Stimulated activated naive B cell treated with anti-CD40 and anti-IgM and Interleukin-4, amounts not matched to agents 10 μg/mL and 1 μg/mL and 100 μg/mL, for 72 hours (primary cell): ENCODE measurements at places on chromosomes 6 and 20.

GRCh38 chr6:72677740-72678139, 55.9 kb downstream of the KCNQ5 start:
- no peak for DNase-seq

GRCh38 chr20:30610029-30610693, 647.3 kb upstream of the DEFB115 start:
- no peak for DNase-seq

DNA sequence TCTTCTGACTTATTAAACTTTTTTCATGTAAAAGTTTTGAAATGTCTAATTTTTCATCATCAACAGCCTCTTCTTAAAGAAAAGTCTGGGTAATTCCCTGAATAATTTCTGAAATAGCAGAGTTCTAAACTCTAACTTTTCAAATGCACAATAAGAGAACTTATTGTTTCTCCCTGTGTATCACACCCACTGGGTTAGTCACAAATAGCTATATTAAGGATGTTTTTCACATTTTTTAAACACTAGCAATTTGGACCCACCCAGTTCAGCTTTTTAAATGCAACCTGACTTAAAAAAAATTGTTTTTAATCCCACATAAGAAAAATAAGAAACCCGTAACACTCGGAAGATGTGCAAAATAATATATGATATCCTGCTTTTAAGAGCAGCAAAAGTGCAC, 61.4 kb upstream of the UTRN start:
- no peak for DNase-seq

DNA sequence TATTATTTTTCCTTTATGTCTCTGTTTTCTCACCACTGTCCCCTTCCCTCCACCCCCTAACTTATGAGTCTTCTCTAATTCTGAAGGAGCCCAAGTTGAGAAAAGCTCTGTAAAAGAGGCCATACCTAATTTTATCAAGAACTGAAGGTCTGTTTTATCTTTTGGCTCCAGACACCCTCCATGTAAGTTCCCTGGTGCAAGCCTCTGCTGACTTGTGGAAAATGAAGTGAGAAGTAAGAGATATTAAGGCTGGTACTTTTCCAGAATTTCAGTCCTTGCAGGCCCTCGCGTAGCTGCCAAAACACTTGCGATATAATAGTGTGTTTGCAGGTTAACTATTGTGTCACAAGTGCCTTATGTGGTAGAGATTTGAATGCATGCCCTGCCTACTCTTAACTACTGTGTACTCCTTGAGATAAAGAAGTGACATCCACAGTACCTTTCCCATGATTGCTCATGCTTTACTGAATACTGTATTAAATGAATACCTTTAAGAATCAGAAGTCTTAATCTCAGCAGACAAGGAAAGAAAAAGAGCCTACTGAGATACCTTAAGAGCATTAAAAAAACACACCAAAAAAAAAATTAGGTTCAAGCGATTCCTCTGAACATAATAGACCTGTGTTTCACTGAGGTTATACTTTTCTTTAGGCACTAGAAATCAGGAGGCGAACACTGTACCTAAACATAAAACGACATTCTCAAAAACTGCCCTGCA, 143.6 kb upstream of the ZNF184 start:
- DNase-seq, result no peak

DNA sequence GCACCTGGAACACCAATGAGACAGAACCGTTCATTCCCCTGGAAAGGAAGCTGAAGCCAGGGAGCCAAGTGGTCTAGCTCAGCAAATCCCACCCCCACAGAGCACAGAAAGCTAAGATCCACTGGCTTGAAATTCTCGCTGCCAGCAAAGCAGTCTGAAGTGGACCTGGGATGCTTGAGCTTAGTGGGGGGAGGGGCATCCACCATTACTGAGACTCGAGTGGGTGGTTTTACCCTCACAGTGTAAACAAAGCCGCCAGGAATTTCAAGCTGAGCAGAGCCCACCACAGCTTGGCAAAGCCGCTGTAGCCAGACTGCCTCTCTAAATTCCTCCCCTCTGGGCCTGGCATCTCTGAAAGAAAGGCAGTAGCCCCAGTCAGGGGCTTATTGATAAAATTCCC, 53.1 kb downstream of the KIF16B start:
- no peak for DNase-seq

GRCh38 chr6:124968401-124968800, 6.2 kb downstream of the RNF217 start:
- DNase-seq, result no peak

DNA sequence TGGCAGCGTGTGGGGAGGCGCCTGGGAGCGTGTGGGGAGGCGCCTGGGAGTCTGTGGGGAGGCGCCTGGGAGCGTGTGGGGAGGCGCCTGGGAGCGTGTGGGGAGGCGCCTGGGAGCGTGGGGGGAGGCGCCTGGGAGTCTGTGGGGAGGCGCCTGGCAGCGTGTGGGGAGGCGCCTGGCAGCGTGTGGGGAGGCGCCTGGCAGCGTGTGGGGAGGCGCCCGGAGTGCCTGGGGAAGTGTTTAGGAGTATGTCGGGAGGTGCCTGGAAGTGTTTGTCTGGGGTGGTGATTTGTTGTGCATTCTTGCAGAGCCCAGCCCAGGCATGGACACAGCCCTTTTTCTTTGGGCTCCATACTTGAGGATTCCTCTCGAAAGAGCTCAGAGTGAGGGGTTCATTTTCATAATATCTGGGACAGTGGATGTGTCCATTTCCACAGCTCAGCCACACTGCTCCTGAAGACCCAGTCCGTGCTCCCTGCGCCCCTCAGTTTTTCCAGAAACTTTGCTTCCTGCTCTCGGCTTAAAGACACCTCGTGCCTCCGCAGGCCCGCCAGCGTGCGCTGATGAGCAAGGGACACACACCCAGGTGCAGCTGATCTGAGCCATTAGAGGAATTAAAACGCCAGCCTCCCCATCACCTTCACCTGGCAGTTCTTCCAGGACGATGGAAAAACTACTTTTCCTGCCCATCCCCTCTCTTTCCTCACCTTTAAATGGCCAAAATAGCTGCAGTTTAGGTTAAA, 172.2 kb upstream of the THBS2 start:
- no peak for DNase-seq

DNA sequence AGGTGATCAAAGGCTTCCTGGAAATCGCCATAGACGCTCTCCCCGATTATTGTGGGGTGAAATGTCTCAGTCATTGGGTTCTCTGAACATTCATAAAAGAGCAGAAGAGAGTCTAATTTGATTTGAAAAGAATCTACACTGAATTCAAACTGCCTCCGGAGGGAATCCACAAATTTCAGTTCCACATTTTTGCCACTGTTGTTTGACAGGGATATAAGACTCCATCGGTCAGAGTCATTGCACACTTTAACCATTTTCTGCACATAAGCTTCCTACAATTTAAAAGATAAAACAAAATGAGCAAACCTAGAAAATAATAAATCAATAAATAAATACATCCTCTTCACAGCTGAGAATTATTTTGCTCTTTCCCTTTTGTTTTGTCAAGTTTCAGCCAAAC, 2.3 kb downstream of the TENT5A start:
- DNase-seq, result no peak

DNA sequence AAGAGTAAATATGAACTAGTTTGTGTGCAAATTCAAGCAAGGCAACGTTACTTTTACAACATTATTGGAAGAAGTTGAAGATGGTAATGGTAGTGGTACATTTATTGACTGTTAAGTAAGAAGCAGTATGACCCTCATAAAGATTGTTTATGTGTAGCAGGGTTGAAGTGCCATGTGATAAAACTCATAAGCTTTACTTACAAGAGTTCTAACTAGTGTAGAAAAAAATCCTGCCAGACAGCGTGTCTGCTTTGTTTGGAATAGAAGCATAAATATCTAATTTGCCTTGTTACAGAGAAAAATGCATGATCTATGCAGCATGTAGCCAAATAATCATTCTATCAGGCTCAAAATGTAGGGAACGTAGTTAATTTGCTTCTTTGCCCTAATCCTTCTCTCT, 450.8 kb upstream of the SOX4 start:
- DNase-seq, result no peak

GRCh38 chr6:56507517-56507916, 135.2 kb downstream of the DST start:
- DNase-seq, result no peak

GRCh38 chr6:162706232-162706631, 21.3 kb downstream of the PRKN start:
- no peak for DNase-seq

- no peak for DNase-seq
These were observed 49.5 kb downstream of the TFAP2D start for GRCh38 chr6:50762798-50763197.

GRCh38 chr6:79648328-79648727, 17.2 kb downstream of the SH3BGRL2 start:
- no peak for DNase-seq

DNA sequence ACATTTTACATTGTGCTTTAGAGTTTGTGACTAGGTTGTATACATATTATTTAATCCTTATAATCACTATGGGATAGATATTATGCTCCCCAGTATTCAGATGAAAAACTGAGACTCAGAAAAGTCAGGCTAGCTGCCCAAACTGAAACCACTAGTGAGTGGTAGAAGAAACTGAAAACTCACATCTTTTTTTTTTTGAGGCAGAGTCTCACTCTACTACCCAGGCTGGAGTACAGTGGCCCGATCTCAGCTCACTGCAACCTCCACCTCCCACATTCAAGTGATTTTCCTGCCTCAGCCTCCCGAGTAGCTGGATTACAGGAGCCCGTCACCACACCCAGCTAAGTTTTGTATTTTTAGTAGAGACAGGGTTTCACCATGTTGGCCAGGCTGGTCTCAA, 22.2 kb downstream of the RNF24 start:
- DNase-seq, result no peak

- no peak for DNase-seq
These were observed 24.5 kb downstream of the PRPF6 start for GRCh38 chr20:64005394-64005793.

- no peak for DNase-seq
These were observed 4.3 kb downstream of the SDCBP2 start for GRCh38 chr20:1324598-1325172.

- DNase-seq, result no peak
These were observed 11.2 kb upstream of the C20orf144 start for GRCh38 chr20:33650753-33651561.

- no peak for DNase-seq
These were observed 97.8 kb downstream of the OTOR start for GRCh38 chr20:16846006-16846405.

DNA sequence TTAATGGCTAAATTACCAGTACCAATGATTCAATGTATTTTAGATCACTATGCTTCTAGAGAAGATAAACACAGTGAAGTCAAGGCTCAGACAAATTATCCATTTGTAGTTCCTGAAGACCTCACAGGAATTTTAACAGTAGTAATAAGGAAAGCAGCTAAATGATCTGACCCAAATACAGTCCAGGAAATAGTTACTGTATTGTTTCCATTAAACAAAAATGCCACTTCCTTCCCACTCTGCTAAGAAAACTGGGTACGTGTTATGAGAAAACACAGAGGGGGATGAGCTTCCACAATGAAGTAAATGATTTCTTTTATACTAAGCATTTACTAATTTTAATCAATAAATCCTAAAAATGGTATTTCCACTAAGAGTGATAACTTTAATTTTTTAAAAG, 127.9 kb downstream of the CDK19 start:
- no peak for DNase-seq

DNA sequence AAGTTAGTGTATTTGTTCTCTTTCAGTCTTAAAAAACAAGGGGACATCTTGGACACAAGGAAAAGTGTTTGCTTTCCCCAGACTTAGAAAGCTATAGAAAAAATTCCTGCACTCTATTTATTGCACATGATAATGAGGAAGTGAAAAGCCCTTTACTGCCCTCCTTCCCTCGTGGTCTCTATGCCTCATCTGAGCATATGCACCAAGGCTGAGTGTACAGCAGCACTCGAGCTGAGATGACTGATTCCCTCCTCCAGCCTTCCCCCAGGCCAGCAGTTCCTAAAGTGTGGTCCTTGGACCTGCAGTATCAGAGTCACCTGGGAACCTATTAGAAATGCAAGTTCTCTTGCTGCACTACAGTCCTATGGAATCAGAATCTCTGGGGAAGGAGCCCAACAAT, 14.3 kb upstream of the LAMP5 start:
- DNase-seq, result no peak

DNA sequence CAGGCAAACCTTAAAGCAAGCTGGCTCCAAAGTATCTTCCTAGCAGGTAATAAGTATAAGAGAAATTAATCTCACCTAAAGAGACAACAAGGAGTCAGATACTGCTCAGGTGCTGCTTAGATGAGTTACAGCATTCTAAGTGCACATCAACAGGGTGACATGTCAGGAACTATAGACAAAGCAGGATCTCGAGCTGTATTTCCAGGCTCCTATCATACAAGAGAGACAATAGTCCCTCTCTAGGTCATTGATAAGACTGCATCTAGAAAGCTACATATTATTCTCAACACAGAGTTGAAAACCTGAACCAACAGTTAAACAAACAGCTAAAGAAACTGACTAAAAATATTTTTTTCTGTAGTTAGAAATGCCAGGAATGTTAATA, 3.9 kb downstream of the PTPRK start:
- DNase-seq, result no peak

DNA sequence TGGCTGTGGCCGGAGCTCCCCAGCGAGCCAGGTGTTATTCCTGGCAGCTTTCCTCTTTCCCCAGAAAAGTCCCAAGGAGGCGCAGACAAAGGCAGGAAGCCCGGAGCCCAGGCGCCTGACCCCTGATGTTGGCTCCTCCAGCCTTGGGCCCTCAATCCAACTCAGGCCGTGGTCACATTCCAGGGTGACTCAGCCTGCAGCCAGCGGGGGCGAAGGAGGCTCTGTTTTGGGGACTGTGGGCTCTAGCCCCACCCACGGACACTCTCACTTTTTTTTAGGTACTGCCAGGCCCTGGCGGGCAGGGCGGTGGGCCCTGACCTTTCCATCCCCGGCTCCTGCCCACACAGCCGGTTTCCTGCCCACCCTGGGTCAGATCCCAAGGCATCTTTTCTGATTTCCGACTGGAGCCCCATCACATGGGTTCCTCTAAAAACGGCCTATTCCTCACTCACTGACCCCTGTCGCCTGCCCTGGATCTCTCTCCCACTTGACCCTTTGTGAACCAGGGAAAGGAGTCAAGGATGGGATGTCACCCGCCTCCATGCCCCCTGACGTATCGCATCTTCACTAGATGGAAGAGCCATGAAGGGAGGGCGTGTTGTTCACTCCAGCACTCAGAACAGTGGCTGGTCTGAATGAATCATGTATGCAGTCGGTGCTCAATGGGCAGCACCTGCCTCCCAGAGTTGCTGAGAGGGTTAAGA, 5.5 kb downstream of the PTGIS start:
- DNase-seq, result no peak

- no peak for DNase-seq
These were observed 11.9 kb downstream of the ERMARD start for GRCh38 chr6:169763308-169763707.

DNA sequence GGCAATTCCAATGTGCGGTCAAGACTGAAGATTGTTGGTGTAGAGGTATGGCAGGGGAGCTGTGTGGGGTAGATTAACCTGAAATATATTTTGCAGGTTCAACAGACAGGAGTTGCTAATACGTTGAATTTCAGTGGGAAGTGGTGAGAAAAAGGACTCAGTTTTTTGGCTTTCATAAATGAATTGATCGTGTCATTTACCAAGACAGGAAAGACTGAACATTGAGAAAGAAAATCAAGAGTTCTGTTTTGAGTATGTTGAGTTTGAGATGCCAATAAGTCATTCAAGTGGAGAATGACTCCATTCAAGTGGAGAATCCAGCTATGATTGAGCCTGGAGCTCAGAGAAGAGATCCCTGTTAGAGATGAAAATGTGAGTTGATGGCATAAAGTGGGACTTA, 31.1 kb downstream of the NFYA start:
- no peak for DNase-seq
